Activated CD4-positive, alpha-beta memory T cell treated with anti-CD3 and anti-CD28 coated beads, Interleukin-2, amount 10 ng/mL, durations not matched to agents 7 days and 5 days (primary cell): ENCODE measurements at places on chromosomes 5 and 9.

DNA sequence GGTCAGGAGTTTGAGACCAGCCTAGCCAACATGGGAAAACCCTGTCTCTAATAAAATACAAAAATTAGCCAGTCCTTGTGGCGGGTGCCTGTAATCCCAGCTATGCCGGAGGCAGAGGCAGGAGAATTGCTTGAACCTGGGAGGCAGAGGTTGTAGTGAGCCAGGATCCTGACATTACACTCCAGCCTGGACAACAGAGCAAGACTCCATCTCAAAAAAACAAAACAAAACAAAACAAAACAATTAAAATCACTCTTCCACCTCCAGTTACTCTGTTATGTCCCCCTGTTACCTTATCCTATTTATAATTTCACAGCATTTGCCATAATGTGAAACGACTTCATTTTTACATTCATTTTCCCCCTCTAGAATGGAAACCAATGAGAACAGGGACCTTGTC, 54.4 kb downstream of the CXXC5 start:
- no peak for DNase-seq

DNA sequence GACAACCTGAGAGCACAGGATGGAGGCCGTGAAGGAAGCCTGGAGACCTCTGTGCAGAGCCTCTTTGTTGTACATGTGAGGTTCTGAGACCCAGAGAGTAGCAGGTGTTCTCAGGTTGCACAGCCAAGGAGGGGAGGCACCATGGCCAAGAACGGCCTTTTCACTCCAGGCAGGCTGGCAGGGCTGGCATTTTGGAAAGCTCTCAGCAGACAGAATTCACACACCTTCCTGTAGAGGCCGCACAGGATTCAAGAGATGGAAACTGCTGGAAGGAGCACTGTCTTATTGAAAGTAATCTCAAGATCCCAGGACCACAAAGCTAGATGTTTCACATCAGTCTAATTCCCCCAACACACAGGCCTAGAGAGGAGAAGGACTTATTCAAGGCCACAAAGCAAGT, 52.8 kb upstream of the XPA start:
- DNase-seq, result no peak

DNA sequence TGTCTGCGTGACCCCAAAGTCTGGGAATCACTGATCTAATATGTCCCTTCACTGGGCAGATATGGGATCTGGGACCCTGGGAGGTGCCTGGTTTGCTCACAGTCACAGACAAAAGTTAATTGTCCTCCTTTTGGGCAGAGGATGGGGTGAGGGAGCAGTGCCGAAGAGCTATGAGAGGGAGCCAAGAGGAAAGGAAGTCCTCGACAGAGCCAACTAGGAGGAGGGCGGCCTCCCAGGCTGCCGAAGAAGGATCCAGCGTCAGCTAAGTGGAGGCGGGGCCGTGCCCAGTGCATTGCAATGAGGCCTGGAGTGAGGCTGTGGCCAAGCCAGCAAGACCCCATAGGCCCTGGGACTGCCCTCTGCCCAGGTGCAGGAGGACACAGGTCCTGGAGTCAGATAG, 11.4 kb downstream of the AIF1L start:
- DNase-seq, result no peak

- no peak for DNase-seq
These were observed 1.2 kb upstream of the SIL1 start for GRCh38 chr5:139199321-139199720.

DNA sequence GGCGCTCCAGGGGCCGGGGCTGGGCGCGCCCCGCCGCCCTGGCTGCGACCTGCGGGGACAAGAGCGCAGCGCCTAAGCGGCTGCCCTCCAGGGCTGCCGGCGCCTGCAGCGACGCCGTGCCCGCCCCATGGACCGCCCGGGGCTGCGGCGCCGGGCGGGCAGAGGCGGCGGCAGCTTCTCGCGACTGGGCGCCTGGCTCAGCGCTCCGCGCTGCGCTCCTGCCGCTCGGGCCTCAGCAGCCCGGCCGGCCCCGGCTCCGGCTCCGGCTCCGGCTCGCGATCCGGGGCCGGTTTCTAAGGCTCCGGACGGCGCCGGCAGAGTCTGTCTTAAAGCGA, at the start of gene PITX1:
Gene PITX1, minus strand, starts transcription at position 328 of the 335 bp plus-strand sequence. CDS start 347 bp downstream, outside the sequence.
- no peak for DNase-seq

DNA sequence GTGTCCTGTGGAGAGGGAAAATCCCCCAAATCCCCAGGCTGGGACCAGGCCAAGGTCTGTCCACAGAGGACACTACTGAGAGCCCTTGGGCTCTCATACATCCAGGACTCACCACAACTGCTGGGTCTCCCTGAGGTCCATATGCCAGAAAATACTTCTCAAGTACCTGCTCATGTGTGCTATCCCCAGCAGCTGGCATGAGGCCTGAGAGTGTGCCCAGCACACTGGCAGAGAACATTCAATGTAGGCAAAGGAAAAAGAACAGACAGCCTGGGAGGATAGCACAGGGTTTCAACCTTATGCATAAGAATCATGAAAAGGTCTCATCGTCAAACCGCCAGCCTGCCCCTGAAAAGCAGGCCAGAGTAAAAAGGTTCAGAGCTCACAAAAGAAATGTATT, 154.1 kb upstream of the TAS2R1 start:
- no peak for DNase-seq
